ENCODE measurements at places on chromosomes 4 and X.

DNA sequence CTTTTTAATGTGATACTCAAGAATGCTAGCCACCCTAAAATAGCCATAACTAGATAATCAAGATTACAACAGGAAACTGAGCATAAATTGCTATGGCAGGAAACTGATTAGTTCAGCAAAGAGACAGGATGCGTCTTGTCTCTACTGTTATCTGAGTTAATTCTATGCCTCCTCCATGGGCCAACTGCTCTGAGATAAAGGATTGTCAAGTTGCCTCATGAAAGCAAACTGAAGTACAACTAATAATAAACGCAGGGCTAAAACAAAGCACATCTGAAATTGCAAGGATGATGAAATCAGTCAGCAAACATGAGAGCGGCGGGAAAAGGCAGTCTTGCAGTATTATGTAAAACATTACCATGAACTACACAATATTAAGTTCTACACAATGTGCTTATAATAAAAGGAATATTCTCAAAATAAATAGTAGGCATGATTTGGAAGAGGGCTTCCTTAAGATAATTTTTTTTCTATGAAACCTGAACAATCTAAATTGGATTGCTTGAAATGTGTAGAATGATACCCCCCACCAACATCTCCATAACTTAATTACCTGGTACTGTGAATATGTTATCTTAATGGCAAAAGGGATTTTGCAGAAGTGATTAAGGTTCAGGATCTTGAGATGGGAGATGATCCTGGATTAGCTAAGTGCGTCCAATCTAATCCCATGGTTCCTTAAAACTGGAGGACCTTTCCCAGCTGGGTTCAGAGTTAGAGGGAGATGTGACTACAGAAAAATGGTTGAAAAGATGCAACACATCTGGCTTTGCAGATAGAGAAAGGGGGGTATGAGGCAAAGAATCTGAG is 65.9 kb downstream of the ANTXR2 start:
- DNase-seq: no peak

- no peak for DNase-seq
Measured at GRCh38 chr4:85457752-85458467, 17.0 kb upstream of the ARHGAP24 start.

DNA sequence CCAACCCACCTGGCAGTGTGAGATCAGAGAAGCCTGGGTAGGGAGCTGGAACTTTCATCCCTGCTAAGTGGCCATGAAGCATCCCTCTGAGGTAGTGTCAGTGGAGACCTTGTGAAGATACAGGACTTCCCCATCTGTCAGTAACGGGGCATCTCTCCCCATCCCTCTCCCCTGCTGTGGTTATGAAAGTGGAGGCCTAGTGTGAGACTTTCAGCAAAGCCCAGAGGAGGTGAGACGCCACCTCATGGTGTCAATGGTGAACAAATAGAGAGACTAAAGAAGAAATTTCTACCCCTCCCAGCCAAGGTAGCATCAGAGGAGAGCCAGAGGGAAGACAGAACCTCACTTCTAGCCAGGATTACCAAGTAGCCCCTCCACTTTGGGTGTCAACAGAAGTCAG is 150.2 kb downstream of the VEGFC start:
- DNase-seq: no peak

DNA sequence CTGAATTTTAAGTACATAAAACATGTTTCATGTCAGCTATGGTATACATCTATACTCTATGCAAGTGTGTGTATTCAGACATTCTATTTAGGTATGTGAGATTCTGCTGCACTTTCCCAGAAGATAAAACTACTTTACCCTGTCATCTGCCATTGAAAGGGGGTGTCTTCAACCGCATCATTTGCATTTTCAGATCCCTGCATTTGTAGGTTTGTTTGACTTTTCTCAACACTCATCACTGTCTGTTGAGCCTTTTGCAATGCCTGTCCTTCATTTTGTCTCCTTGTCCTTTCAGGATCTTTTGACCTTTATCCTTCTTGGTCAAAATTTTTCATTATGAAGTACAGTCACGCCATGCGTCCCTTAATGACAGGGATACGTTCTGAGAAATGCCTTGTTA is 103.5 kb downstream of the TMA16 start:
- DNase-seq: no peak

- DNase-seq: no peak
Measured at GRCh38 chr4:10500776-10501175, 43.5 kb upstream of the ZNF518B start.

DNA sequence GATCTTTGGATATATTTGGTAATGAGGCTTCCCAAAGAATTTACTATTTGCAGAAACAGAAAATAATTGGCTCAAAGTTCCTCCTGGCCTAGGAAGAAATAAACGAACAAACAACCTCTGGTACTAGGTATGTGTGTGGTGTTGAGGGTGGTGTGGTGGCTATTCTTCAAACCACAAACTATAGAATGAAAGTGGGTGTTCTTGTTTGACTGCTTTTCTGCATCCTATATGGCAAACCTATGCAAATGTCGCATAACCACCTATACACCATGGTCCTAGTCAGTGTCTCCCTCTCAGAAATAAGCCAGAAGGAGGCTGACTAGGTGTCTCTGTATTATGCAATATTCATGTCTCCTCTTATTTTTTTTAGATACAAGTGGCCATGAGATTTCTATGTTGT is 106.6 kb upstream of the PCDH18 start:
- DNase-seq: no peak

GRCh38 chr4:30330894-30331652 is 389.1 kb upstream of the PCDH7 start:
- DNase-seq: no peak

- no peak for DNase-seq
Measured at GRCh38 chr4:148216866-148217814, 225.1 kb downstream of the NR3C2 start.

GRCh38 chr4:9898596-9899305 is 117.3 kb downstream of the DRD5 start:
- no peak for DNase-seq

- no peak for DNase-seq
Measured at GRCh38 chr4:97942137-97942536, 201.1 kb downstream of the STPG2 start.

DNA sequence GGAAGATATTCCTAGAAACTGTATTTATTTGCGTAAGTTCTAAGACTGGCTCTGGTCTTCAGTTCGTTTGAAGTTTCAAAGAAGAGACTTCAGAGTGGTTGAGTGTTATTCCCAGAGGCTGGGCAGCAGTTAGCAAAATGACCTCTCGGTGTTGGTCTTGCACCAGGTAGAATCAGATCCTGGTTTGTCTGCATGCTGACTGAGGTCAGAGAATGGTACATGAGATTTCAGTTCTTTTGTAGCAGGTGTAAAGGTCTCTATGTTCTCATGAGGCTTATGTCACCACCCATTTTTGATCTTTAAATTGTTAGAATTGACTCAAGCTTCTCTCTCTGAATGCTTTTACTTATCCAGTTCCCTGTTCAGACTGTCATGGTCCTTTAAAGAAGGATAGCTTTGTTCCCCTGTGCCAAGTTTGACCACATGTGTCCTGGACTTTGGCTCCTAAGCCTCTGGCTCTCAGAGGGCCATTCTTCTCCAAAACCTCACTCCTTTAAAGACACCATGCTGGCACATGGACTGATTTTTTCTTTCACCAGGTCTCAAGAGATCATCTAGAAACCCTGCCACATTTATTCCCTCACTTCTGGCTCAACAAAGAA is 355.8 kb upstream of the BOD1L1 start:
- DNase-seq: no peak

DNA sequence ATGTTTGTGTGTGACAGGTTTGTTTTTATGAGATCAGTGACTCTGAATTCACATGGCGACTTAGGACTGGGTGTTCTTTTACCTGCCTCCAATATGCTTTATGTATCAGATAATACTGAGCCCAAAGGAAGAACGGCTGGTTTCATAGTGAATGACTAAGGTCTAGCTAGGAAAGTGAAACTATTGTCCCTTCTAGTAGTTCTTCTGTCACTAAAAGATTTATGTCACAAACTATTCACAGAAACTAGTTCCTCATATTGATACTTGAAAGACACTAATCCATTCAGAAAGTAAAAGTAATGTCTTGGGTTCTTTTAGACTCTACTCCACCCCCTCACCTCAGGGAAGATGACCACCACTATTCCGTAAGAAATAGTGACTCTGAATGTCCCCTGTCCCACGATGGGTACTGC is 81.7 kb downstream of the EGF start:
- no peak for DNase-seq

- no peak for DNase-seq
Measured at GRCh38 chr4:11623726-11624037, 195.0 kb upstream of the HS3ST1 start.

GRCh38 chrX:31314921-31315320 is 243.1 kb upstream of the FTHL17 start:
- no peak for DNase-seq

GRCh38 chr4:24067367-24068193 is 177.7 kb upstream of the PPARGC1A start:
- DNase-seq: no peak

GRCh38 chrX:136347706-136348105 is 46.9 kb downstream of the ADGRG4 start:
- DNase-seq: no peak

DNA sequence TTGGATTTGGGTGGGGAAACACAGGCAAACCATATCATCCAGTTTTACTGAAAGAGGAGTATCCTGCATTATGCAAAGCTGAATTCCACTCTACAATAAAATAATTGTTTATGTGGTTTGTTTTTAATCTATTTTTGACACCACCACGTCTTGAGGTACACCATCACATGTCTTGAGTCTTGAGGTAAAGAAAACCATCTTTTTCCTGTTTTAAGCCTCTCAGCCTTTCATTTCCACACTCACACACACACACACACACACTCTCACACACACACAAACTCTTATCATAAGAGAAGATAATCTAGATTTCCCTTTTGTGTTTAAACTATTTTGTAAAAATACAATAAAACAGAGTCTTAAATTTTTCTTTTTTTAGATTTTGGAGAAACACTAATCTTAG is 32.0 kb downstream of the SPIN3 start:
- no peak for DNase-seq

- DNase-seq: no peak
Measured at GRCh38 chrX:119374736-119375135, 24.4 kb upstream of the SLC25A43 start.

- no peak for DNase-seq
Measured at GRCh38 chr4:144411119-144411518, 234.8 kb upstream of the HHIP start.

- DNase-seq: no peak
Measured at GRCh38 chr4:10623862-10624261, 60.7 kb downstream of the CLNK start.

GRCh38 chr4:754221-755120 is 48.8 kb downstream of the PCGF3 start:
- DNase-seq: no peak

GRCh38 chrX:84666086-84666485 is 163.8 kb upstream of the HDX start:
- DNase-seq: no peak

DNA sequence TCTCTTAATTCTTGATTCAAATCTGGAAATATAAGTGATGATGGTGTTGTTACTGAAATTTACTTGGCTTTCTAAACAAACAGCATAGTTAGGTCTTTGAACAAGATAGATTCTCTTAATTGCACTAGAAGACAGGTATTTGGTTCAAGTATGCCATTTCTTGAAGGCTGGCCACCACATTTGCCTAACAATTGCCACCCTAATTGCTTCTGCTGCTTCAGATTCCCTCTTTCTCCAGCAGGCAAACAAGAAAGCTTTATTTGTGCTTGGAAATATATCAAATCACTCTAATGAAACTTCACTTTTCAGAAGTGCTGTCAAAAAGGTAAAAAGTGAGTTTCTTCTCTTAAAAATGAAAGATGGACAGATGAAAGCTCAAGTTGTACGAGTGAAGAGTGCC is 418.6 kb downstream of the INPP4B start:
- DNase-seq: no peak

- no peak for DNase-seq
Measured at GRCh38 chr4:138030375-138030774, 211.8 kb downstream of the SLC7A11 start.

DNA sequence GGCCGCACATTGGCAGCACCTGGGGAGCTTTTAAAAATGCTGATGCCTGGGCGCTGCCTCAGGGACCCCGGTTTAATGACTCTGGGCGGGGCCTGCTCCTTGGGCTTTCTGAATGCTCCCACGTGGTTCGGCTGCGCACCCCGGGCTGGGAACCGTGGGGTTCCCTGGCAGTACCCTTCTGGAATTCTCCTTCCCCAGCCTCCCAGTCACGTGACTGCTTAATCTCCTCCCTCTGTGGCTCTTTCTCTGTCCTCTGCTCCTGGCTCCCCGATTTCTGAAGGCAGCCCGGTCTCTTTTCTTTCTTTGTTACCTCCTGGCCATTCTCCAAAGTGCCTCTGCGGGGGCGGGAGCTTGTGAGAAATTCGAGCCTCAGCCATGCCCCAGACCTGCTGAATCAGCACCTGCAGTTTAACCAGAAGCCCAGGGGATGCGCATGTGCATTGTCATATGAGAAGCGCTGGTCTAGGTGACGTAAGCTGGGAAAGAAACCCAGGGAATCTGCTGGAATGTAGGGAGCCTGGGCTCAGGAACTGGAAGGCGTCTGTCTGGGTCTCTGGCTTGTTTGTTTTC is 16.6 kb downstream of the CLCN4 start:
- DNase-seq: no peak

DNA sequence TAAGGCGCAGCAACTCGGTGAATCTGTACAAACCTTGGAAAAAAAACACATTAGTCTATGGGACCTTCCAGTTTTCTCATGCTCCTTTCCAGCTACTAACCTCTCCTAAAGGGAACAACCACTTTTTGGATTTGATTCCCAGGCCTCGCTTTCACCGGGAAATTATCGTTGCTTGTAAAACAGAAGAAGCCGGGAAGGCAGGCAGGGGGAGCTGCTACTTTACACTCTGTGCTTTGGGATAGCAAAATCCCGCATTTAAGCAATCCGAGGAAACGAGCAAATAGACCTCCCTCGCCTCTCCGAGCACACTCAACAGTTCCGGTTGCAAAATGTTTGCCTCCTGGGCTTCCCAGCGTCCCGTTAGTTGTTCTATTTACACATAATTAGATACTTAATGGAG is 1.2 kb downstream of the CD38 start:
- no peak for DNase-seq

DNA sequence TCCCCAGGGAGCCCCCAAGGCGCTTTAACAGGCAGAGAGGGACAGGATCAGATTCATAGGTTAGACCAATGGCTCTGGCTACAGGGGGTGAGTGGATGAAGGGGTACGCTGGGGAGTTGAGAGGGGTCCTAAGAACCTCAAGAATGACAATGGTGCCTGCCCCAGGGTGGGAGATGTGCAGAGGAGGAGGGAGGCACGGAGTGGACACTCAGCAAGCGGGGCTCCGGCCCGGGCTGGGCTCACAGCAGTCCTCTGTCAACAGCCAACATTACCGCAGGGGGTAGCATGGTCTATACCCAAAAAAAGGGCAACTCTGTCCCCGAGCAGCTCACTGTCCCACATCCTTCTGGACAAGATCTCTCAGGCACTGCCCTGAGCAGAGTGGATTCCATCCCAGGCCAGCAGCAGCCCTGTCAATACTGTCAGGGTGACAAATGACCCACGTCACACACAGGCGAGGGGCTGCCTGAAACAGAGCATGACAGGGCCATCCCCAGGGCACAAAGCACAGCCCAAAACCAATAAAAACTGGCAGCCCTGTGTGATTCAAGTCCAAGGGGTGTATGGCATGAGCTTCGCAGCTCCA is 47.7 kb upstream of the PPP2R2C start:
- DNase-seq: no peak
